CD4-positive, alpha-beta T cell (primary cell): ENCODE measurements at places on chromosomes 5 and 9. TPM values are rescaled to one million over a fixed set of nuclear protein-coding genes. Genes with fewer than 3 reads are reported as not detected.

DNA sequence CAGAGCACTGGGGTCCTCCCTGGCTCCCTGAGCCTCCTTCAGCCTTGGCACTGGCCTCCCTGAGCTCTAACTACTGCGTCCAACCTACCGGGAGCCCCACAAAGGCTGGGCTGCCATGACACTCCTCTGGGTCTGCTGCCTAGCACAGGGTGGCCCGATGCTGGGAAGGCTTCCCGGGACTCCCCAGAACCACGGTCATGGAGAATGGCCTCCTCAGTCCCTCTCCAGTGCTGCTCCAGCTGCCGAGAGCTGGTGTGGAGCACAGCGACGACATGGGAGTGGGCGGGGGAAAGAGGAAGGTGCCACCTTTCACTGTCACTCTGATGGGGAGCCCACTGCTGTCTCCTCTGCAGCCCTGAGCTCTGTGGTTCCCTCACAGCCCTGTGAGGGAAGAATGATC lies 61.5 kb upstream of the RNF130 start:
- H3K4me1 ChIP-seq: peaks cover 4% of the 10 kb centered on the region
- no peak for DNase-seq
- no peaks in the 10 kb centered on the region for H3K27me3 ChIP-seq
- H3K27ac ChIP-seq: no peak overlapping the region

- no peaks in the 10 kb centered on the region for H3K36me3 ChIP-seq
- H3K27ac ChIP-seq: no peak overlapping the region
- H3K4me3 ChIP-seq: no peak overlapping the region
- DNase-seq: no peak
- no peaks in the 10 kb centered on the region for H3K4me1 ChIP-seq
These were observed 48.8 kb downstream of the NTNG2 start for GRCh38 chr9:132210472-132211145.

GRCh38 chr9:37309136-37309535 lies 113.4 kb upstream of the GRHPR start:
- no peak for DNase-seq
- H3K4me1 ChIP-seq: no peaks in the 10 kb centered on the region
- H3K27me3 ChIP-seq: no peaks in the 10 kb centered on the region
- H3K36me3 ChIP-seq: peaks cover 25% of the 10 kb centered on the region
- no peak overlapping the region for H3K27ac ChIP-seq

DNA sequence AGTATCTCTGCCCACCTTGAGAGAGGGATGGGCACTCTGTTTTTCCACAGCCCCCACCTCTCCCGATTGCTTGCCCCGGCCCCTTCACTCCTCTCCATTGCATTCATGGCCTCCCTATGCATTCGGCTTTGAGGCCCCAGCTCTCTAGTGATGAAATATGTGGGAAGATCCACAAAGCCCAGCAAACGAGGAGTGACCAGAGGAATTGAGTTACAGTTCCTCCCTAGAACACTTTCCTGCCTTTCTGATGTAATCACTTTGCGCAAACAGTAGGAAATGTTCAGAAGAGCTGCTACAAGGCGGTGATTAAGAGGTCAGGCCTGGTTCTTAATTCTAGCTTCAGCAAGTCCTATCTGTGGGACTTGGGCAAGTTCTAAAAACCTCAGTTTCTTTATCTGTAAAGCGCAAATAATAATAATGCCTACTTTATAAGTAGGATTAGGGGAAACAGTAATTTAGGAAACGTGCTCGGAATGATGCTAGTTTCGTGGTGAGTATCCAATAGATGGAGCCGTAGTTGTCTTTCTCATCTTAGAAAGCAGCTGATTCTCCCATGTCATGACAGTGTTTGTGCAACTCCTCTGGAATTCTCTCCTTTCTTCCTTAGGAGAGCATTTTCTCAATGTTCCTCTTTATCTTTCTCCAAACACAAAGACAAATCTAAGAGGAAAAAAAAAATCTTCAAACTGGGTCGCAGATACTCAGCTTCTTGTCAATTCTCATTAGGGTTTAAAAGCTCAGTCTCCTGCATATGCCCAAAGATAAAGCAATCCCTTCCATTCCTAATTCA lies 99.5 kb upstream of the MSX2 start:
- H3K4me1 ChIP-seq: no peaks in the 10 kb centered on the region
- H3K36me3 ChIP-seq: no peaks in the 10 kb centered on the region
- H3K4me3 ChIP-seq: no peak overlapping the region
- no peak for DNase-seq
- H3K27me3 ChIP-seq: no peaks in the 10 kb centered on the region

DNA sequence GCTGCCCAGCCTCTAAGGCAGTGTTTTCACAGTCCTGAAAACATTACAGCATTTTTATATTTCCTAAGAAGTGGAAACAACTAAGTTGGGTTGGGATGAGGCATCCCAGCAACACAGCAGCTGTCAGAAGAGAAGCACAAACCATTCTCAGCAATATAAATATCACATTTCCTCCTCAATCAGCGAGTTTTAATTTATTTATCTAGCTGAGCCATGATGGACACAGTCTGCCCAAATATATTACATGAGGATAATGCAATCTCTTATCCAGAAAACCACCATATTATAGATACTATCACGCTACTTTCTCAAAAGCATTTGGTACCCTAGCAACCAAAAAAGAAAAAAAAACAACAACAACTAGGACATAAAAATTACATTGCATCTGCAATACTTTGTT lies 158.5 kb downstream of the FSTL4 start:
- H3K36me3 ChIP-seq: no peaks in the 10 kb centered on the region
- no peak for DNase-seq
- peaks cover 8% of the 10 kb centered on the region for H3K4me1 ChIP-seq
- H3K4me3 ChIP-seq: no peak overlapping the region
- H3K27me3 ChIP-seq: no peaks in the 10 kb centered on the region
- H3K27ac ChIP-seq: no peak overlapping the region

SMIM33 gene
- 0.08 TPM for total RNA-seq

DNA sequence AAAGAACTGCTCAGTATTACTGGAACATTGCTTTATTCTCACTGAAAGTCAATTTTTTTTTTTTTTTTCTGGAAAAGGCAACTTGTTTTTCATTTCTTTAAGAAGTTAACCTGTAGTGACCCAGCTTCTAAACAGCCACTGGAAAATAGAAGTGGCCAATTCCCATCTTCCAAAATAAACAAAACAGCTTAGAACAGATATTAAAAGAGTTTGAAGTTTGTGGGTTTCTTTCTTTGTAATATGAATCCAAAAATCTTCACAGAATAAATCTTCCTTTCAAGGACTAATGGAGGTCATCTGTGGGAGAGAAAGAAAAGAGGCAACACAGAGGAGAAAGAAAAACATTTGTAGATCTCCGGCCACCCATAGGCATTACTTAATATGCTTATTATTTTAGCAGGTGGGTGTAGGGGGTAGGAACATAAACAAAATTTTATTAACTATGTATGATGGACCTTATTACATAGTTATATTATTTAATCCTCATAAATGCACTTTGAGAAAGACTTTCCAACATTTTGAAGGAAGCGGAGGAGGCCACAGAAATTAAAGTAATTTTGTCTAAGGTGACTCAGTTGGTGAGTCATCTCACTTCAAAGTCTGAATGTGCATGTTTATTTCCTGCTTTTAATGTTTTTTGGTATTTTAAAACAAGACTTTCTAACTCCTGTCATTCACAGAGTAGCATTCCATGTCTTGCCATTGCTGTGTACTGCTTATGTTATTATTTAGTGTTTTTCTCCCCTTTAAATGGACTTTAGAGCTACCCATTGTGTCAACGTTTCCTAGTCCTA lies 1791.8 kb upstream of the WWC1 start:
- H3K27me3 ChIP-seq: no peaks in the 10 kb centered on the region
- no peak overlapping the region for H3K4me3 ChIP-seq
- DNase-seq: no peak
- H3K27ac ChIP-seq: no peak overlapping the region

DNA sequence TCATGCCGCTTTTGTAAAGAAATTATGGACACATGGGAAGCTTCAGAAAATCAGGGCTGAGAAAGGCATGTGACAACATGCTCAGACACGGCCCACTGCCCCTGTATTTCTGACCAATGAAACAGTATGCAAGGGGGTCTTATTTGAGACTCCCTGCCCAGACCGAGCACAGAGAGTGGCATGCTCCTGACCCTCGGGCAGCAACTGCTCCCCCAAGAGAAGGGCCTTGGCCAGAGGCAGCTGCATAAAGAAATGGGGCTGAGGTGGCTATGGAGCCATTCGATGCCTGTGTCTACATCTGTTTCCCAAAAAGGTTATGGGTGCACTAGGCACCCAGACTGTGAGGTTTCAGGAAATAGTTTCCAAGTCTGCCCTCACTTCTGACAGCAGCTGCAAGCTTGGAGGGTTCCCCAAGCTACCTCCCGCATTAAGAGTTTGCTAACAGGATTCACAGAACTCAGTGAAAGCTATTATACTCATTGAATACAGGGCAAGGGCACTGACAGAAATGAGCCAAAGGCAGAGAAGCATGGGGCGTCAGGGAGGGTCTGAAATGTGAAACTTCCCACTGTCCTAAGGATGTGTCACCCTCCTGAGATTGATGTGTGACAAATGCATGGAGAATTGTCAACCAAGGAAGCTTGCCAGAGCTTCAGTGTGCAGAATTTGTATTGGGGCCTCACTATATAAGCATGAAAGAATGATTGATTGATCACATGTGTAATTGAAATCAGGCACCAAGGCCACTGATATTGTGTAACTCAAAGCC lies 94.3 kb downstream of the DAP start:
- no peak overlapping the region for H3K4me3 ChIP-seq
- DNase-seq: no peak
- H3K27ac ChIP-seq: no peak overlapping the region
- no peaks in the 10 kb centered on the region for H3K27me3 ChIP-seq
- H3K36me3 ChIP-seq: no peaks in the 10 kb centered on the region

GRCh38 chr9:86703346-86703745 lies 244.0 kb downstream of the GAS1 start:
- DNase-seq: no peak
- no peak overlapping the region for H3K27ac ChIP-seq
- no peaks in the 10 kb centered on the region for H3K4me1 ChIP-seq
- H3K36me3 ChIP-seq: no peaks in the 10 kb centered on the region

GRCh38 chr5:142132916-142133315 lies 24.3 kb downstream of the NDFIP1 start:
- H3K4me3 ChIP-seq: no peak overlapping the region
- no peaks in the 10 kb centered on the region for H3K27me3 ChIP-seq
- H3K36me3 ChIP-seq: peaks cover 54% of the 10 kb centered on the region
- peaks cover 20% of the 10 kb centered on the region for H3K4me1 ChIP-seq

- H3K36me3 ChIP-seq: peaks cover 51% of the 10 kb centered on the region
- no peak overlapping the region for H3K4me3 ChIP-seq
- no peaks in the 10 kb centered on the region for H3K27me3 ChIP-seq
- no peak overlapping the region for H3K27ac ChIP-seq
- DNase-seq: no peak
- H3K4me1 ChIP-seq: peaks cover 3% of the 10 kb centered on the region
These were observed 24.2 kb upstream of the ZBTB34 start for GRCh38 chr9:126836216-126836615.

DNA sequence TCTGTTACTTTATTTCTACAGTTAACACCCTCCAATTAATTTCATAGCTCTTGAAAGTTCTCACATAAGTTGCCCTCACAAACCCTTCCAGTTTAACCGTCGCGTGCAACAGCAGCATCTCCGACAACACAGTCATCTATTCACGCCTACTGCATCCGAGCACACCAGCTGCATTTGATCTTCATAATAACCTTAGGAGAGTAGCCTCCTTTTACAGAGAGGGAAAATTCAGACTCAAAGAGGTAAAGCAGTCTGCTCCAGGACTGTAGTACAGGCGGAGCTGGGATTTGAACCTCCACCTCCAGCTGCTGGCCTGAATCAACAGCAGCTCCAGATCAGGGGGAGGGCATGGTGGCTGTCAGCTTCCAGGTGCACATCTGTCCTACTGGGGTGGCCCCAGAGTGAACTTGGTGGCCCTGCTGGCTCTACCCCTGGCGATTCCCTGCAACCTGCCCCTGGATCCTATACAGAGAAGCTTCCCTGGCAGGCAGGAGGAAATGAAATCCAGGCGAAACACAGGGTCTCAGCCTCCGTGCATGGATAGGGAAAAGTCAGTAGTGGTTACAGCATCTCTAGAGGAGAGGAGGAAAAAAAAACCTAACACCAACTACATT lies 71.6 kb upstream of the UNC5A start:
- peaks cover 11% of the 10 kb centered on the region for H3K4me1 ChIP-seq
- H3K36me3 ChIP-seq: no peaks in the 10 kb centered on the region
- peaks cover 52% of the 10 kb centered on the region for H3K27me3 ChIP-seq
- DNase-seq: no peak
- no peak overlapping the region for H3K27ac ChIP-seq

DNA sequence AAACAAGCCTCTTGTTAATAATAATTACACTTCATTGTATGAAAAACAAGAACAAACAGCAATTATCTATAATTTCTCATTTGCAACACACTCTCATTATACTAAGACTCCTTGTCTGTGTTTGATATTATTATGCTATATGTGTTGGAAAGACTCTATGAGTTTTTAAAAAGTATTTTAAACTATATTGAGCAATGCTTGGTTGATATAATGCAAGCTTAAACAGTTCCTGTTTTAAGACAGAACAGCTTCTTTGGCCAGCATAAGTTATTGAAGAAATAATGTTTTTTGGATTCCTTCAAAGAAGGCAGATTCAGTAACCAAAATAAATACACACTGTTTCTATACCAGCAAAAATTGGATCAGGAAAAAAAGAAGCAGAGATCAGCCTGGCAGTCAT lies 871.4 kb downstream of the MAT2B start:
- H3K27me3 ChIP-seq: no peaks in the 10 kb centered on the region
- H3K36me3 ChIP-seq: no peaks in the 10 kb centered on the region
- DNase-seq: no peak
- H3K4me1 ChIP-seq: no peaks in the 10 kb centered on the region

GRCh38 chr9:132135456-132135855 lies 26.4 kb upstream of the NTNG2 start:
- H3K27me3 ChIP-seq: peaks cover 35% of the 10 kb centered on the region
- H3K4me3 ChIP-seq: no peak overlapping the region
- DNase-seq: no peak
- no peaks in the 10 kb centered on the region for H3K4me1 ChIP-seq

GRCh38 chr5:80885396-80886000 lies 74.7 kb upstream of the RASGRF2 start:
- no peak overlapping the region for H3K27ac ChIP-seq
- DNase-seq: no peak
- no peaks in the 10 kb centered on the region for H3K4me1 ChIP-seq
- H3K36me3 ChIP-seq: no peaks in the 10 kb centered on the region
- H3K27me3 ChIP-seq: no peaks in the 10 kb centered on the region
- H3K4me3 ChIP-seq: no peak overlapping the region

BTF3 gene
- total RNA-seq: 769 TPM

GRCh38 chr9:28956116-28956880 lies 1383.0 kb upstream of the C9orf72 start:
- H3K27ac ChIP-seq: no peak overlapping the region
- H3K4me1 ChIP-seq: no peaks in the 10 kb centered on the region
- H3K36me3 ChIP-seq: no peaks in the 10 kb centered on the region
- no peak for DNase-seq

GRIN1 gene
- total RNA-seq: not detected

GRCh38 chr5:132054697-132055440 lies 5.6 kb upstream of the IL3 start:
- DNase-seq: no peak
- no peak overlapping the region for H3K4me3 ChIP-seq
- peaks cover 60% of the 10 kb centered on the region for H3K4me1 ChIP-seq
- no peak overlapping the region for H3K27ac ChIP-seq
- H3K27me3 ChIP-seq: peaks cover 2% of the 10 kb centered on the region

- H3K27me3 ChIP-seq: no peaks in the 10 kb centered on the region
- H3K36me3 ChIP-seq: no peaks in the 10 kb centered on the region
- H3K4me1 ChIP-seq: no peaks in the 10 kb centered on the region
- no peak overlapping the region for H3K27ac ChIP-seq
- no peak for DNase-seq
These were observed 329.5 kb downstream of the ICE1 start for GRCh38 chr5:5751987-5752386.

GRCh38 chr9:109745335-109746283 lies 34.4 kb upstream of the PALM2AKAP2 start:
- no peaks in the 10 kb centered on the region for H3K4me1 ChIP-seq
- H3K27me3 ChIP-seq: peaks cover 5% of the 10 kb centered on the region
- H3K4me3 ChIP-seq: no peak overlapping the region
